ENCODE measurements at places on chromosomes 12 and 14.

GRCh38 chr14:32820682-32821081, 118.0 kb upstream of the NPAS3 start:
- DNase-seq = no peak

DNA sequence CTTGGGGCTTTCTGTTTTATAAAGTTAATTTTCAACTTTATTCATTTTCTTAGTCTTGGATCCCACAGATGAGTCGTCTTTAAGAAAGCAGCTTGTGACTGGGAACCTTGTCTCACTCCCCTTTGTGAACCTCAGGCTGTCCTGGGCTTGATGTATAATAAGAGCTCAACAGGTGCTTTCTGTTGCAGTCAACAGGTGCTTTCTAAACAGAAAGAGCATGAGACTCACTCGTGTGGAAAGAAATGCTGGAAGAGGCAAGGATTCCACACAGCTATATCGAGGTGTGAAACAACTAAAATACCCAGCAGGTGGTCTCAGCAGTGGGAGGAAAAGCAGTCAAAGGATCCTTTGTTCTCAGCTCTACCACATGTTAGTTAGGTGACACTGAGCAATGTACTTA, 398.9 kb downstream of the EGLN3 start:
- no peak for DNase-seq

GRCh38 chr14:84777356-84777755, 752.6 kb upstream of the FLRT2 start:
- no peak for DNase-seq

DNA sequence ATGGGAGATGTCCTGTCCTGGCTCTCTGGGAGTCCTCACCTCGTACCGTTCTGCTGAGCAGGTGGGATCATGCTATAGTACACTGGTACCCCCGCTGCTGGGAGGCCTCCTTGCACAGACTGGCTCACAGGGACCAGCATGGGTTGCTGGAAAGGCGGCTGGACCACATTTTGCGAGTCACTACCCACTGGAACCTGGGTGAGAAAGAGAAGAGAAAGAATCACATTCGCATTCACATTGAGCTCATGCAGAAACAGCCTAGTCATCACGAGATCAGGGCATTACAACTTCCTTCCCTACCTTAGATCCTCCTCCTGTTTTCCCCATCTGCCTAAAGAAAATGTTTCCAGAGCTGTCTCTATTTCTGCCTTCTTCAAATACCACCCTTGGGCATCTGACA, 17.3 kb upstream of the STAC3 start:
- no peak for DNase-seq

DNA sequence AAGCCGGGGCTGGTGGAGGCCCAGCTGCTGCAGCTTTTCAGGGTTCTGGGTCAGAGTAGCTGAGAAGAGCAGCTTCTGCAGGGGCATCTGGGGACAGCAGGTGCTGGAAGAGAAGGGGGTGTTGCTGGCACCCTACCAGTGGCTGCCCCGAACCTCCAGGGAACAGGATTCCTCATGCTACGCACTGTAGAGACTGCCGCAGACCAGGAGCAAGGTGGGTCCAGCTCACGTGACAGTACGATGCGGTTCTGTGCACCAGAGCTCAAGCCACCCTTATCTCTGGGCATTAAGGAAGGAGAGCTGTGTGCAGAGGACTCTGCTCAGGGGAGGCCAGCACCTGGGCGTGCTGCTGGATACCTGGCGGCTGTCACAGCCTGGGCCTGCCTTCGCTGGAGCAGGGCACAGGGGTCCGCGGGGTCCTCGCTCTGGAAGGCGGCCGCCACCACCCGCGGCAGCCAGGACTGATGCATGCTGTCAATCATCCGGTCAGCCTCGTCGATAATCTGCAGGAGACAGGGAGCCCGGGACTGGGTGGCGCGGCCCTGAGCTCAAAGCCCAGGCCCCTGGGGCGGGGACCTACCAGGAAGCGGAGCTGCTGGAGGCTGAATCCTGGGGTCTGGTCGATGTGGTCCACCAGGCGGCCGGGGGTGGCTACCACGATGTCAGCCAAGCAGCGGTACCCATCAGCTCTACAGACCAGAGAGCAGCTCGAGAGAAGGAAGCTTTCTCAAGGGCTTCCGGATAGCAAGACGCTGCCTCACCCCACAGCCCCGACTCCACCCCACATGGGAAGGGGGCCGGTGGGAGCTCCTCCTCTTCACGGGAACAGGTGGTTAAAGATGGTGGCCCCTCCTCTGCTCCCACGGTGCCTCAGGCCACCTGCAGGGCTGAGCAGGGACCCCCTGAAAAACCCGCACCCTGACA, 2.9 kb downstream of the DDX51 start:
- DNase-seq = no peak

- no peak for DNase-seq
These were observed 50.1 kb upstream of the RERGL start for GRCh38 chr12:18139989-18140596.

DNA sequence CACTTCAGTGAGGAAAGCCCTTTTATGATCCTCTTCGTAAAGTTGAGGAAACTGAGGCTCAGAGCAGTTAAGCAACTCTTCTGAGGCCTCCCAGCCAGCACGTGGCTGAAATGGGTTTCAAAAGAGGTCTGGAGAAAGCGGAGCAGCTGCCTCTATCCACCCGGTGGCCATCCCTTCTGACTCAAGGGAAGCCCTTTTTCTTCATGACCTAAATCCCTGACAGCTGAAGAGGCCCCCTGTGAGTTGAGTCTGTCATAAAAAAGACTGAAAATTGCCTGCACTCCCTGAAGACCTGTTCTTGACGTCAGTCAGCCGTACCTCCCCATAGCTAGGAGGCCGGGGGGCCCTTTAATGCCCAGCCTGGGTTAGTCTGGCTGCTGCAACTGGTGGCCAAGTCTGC, 10.7 kb downstream of the CMKLR1 start:
- no peak for DNase-seq

GRCh38 chr14:21093018-21093417, 5.4 kb downstream of the ZNF219 start:
- DNase-seq = no peak

- no peak for DNase-seq
These were observed 33.4 kb downstream of the BTBD7 start for GRCh38 chr14:93299416-93299815.

- DNase-seq = no peak
These were observed 366.1 kb downstream of the MED13L start for GRCh38 chr12:115911360-115911759.

DNA sequence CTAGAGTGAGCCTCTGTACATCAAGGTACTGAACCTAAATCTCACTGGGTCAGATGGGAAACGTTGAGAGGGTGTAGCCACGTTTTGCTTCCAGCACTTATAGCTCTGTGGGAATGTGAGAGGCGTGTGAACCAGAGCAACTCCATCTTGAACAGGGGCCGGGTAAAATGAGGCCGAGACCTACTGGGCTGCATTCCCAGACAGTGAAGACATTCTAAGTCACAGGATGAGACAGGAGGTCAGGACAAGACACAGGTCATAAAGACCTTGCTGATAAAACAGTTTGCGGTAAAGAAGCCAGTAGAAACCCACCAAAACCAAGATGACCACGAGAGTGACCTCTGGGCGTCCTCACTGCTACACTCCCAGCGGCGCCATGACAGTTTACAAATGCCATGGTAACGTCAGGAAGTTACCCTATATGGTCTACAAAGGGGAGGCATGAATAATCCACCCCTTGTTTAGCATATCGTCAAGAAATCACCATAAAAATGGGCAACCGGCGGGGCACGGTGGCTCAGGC, 63.4 kb upstream of the NCOR2 start:
- DNase-seq = no peak

- DNase-seq = no peak
These were observed 29.0 kb downstream of the GLIPR1L2 start for GRCh38 chr12:75419841-75420240.

DNA sequence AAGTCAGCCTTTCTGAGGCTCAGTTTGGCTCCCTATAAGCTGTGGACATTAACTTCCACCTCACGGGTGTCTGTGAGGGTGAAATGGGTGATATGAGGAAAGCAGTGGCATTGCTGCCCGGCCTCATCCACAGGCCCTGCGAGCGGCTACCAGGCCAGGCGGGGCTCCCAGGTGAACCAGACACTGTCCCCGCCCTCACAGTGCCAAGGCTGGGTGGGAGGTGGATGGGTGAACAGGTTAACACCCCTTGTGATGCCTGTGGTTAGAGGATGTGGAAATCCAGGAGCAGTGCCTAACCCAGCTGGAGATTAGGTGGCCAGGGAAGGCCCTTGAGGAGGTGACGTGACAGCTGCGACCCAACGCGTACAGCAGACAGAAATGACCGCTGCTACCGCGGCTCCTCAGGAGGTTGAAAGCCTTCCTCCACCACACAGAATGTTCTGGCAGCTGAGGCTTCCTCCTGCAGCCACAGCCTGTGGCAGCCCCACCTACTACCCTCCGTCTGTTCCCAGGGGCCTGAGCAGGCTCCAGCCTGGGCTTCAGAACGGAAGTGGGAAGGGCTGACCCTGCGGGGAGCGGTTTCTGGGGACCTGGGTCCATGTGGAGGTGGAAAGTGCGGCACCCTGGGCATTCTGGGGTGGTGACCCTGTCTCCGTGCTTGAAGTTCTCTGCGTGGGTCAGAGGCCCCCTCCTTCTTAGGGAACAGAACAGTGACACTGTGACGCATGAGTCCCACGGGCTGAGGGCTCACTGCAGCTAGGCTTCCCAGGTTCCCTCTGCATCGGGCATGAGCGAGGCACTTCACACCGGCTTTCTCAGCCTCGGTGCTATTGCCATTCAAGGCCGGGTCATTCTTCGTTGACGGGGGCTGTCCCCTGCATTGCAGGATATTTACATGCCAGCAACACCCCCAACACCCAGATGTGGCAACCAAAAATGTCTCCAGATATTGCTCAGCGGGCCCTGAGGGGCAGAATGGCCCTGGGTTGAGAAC, 9.7 kb downstream of the MMAB start:
- DNase-seq = no peak

GRCh38 chr12:122795807-122796206, 21.4 kb downstream of the CCDC62 start:
- no peak for DNase-seq

DNA sequence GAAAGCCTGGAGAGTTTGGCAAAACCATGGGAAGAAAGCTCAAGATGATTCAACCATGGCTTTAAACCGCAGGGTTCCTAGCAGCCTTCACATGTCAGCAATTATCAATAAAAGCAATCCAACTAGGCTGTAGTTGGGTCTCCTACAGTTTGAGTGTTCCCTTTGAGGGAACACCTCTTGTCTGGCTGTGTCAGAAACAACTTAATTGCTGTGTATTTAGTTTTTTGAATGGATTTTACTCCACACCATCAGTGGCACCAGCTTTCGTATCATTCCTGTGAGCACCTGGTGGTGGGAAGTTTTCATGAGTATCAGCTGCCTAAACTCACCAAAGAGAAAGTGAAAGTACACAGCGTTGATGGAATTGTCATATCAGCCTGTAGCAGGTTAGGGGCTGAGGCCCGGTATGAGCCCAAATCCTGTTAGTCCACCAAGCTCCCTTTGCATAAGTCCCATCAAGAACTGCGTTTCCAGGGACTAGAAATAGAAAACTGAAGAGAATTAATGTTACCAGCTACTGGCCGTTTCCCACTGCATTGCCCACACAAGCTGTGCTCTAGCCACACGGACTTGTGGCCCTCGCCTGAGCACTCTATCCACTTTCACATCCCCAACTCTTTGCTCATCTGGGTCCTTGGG, 10.9 kb upstream of the IL26 start:
- no peak for DNase-seq

GRCh38 chr12:125634813-125635212, 569.6 kb downstream of the AACS start:
- no peak for DNase-seq

- no peak for DNase-seq
These were observed 21.4 kb upstream of the RCOR1 start for GRCh38 chr14:102571043-102571442.

GRCh38 chr14:38404616-38405015, 148.7 kb upstream of the CLEC14A start:
- DNase-seq = no peak

DNA sequence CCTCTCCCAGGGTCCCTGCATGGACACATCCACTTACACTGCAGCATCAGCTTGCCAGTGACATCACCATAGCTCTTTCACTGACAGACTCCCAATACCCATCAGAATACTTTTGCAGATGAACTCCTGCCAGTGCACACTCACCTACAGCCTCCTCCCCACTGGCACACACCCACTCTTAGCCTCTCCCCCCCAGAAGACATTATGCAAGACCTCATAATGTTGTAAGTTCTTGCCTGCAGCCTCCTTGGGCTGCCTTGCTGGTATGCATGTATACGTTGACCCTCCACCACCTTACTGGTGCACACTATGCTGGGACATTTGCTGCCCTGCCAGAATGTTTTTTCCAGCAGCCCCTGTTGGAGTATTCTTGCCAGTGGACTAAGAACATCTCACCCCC, 324.2 kb downstream of the AEBP2 start:
- no peak for DNase-seq

GRCh38 chr12:69331909-69332684, 16.1 kb upstream of the LYZ start:
- no peak for DNase-seq
